ENCODE measurements at places on chromosomes 7 and 10. TPM values are rescaled to one million over a fixed set of nuclear protein-coding genes. Genes with fewer than 3 reads are reported as not detected.
A peak's percentile ranks its signal among the peaks of the same experiment; 100 is the strongest.

DNA sequence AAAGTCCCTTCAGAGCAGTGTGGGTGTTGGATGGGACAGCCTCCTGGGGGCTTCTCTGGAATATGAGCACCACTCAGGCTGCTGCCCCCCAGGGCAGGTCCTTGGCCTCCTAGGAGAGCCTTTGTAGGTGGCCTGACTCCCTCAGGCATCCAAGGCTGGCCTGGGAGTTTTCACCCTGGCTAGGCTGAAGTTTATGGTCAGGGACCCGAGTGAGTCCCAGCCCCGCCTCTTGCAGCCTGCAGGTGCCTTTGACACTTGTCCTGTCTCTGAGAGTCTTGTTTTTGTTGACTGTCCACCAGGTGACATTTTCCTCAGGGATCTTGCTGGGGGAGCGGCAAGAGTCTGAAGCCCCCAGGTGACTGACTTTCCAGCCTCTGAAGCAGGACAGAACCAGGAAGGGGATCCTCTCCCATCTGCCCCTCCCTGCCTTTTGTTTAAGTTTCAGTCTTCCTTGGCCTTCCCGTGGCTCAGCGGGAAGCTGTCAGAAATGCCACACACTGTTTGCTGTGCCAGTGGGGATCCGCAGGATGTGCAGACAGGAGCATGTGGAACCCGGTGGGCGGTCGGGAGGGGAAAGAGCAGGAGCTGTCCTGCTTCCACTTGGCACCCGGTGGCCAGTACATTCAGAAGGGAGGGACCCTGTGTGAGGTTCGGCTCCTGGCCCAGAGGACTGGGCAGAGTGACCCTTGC lies 59.5 kb downstream of the LRRC18 start:
- no peak for DNase-seq

- DNase-seq = no peak
These were observed 109.3 kb downstream of the GATA3 start for GRCh38 chr10:8163824-8164223.

- DNase-seq = peak; percentile 25
These were observed 279.9 kb upstream of the NEBL start for GRCh38 chr10:21176934-21177480.

GRCh38 chr7:96306385-96307125 lies 15.3 kb downstream of the SLC25A13 start:
- no peak for DNase-seq

- DNase-seq = no peak
These were observed 96.5 kb downstream of the ZMIZ1 start for GRCh38 chr10:79165070-79165778.

- no peak for DNase-seq
These were observed 188.3 kb downstream of the CDC14C start for GRCh38 chr7:49112647-49113046.

Gene LRRN3
- total RNA-seq = 0.33 TPM

Gene OR2A12
- not detected for total RNA-seq
